ENCODE measurements at places on chromosomes 12 and 14.

- no peak for DNase-seq
These were observed 253.7 kb upstream of the HMGA2 start for GRCh38 chr12:65570451-65571130.

DNA sequence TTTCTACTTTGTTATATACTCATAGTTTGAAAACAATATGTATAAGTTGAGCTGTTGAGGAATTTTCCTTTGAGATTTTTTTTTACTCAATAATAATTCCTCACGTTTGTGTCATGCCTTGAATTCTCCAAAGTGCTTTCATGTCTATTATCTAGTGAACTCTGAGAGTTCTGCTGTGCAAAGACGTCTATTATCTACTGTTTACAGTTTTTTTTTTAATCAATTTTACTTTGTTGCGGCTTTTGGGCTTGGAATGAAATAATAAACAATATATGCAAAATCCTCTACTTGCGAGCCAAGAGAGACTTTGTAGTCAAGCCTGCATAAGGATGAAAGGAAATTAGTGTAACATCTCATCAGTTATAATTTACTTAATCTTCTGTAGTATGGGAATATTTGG is 107.2 kb upstream of the FRMD6 start:
- DNase-seq: no peak

DNA sequence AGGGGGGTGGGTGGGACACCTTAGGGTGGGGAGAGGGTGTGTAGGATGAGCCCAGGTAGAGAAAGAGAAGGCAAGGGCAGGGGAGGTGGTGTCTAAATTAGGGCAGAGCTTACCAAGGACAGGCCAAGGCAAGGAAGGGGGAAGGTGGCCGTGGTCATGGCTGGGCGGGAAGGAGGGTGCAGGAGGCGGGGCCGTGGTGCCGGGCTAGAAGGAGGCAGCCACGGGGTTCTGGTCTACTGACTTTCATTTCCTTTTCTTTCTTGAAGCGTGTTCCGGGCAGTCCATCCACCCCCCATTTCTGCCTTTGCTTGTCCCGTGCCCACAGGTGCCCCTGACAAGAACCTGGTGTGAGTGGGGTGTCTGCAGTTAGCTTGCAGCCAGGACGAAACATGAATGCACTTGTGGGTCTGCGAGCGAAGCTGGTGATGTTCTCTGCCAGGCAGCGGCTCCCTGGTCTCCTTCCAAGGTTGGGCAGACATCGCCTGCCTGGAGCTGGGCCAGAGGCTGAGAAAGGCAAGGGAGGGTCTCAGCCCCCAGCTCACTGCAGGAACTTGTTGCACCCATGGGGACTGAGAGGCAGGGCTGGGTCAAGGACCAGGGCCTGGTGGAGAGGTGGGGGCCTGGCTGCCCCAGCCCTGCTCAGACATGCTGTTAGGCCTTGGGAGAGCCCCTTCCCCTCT is 58.2 kb downstream of the KIF26A start:
- no peak for DNase-seq

DNA sequence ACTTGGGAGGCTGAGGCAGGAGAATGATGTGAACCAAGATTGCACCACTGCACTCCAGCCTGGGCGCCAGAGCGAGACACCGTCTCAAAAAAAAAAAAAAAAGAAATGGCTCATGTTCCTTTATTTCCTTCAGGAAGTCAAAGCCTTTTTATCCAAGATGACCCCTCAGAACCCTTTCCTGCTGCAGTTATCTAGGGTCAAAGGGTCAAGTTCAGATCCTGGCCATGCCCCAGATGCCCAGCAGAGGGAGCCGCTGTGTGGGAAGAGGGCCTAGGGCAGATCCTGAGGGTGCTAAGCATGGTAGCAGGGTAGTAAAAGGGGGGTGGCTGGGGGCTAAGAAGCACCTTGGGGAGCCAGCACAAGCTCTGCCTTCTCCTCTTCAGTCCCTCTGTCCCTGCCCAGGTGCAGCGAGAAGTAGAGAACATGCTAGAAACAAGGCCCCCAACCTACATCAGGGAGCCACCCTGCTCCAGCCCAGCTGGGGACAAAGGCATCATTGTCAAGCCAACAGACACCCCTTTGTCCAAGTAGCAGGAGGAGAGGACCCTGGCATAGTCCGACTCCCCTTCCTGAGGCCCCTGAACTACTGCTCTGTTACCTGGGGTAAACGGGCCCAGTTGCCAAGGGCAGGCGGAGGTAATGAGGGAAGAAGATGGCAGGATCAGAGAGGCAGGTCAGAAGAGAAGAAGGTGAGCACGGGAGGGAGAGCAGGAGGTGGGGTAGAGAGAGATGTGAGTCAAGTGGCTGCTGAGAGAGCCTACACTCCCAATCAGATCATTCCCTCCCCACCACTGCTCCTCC is 6.5 kb downstream of the NFE2 start:
- DNase-seq: peak; percentile 49

DNA sequence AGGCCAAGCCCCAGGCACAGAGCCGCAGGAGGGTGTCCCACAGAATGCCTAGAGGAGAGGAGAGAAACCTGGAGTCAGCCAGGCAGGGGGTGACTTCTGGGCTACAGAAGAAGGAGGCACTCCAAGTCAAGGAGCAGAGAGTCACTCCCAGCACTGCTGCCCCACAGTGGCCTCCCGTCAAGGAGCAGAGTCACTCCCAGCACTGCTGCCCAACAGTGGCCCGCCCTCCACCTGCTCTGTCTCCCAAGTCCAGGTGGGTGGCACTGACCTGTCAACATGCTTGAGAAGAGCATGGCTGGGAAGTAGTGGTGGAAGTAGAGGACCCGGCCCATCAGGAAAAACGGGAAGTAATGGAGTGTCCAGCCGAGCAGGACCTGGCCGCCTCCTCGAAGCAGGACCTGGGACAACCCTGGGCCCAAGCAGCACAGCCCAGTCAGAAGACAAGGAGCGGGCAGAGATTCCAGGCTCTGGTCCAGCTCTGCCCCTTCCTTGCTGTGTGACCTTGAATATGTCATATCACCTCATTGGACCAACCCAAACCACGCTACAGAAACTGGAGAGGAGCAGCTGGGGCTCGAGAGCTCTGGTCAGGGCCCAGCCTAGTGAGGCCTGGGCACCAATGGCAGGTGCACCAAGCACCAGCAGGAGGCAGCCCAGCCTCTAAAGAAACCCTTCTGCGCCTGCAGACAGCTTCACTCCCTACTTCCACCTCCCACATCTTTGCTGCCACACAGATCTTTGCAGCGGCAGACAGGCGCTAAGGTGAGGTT is 7.6 kb upstream of the NGB start:
- no peak for DNase-seq

- DNase-seq: peak; percentile 60
These were observed 178.4 kb downstream of the KCNA5 start for GRCh38 chr12:5222011-5222461.

DNA sequence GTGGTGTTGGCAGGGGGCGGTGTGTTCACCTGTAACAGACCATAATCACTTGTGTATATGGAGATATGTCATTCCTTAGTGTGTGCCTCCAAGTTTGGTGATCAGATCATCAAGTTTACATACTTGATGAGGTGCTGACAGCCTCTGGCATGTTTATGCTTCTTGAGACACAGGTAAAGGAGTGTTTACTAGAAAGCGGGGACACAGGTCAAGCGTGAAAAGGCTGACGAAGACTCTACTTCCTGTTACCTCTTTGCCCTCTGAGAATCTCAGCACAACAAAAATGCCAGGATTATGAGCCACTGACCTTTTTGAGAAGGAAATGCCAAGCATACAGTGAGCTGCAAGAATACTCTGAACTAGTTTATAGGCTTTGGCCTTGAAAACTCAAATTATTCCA is 29.6 kb downstream of the PRDM4 start:
- no peak for DNase-seq

- DNase-seq: no peak
These were observed 53.4 kb upstream of the MMP17 start for GRCh38 chr12:131774576-131775391.

GRCh38 chr14:99570544-99571302 is 33.3 kb downstream of the CCDC85C start:
- DNase-seq: no peak

- DNase-seq: no peak
These were observed 95.0 kb downstream of the CRADD start for GRCh38 chr12:93772003-93772700.

DNA sequence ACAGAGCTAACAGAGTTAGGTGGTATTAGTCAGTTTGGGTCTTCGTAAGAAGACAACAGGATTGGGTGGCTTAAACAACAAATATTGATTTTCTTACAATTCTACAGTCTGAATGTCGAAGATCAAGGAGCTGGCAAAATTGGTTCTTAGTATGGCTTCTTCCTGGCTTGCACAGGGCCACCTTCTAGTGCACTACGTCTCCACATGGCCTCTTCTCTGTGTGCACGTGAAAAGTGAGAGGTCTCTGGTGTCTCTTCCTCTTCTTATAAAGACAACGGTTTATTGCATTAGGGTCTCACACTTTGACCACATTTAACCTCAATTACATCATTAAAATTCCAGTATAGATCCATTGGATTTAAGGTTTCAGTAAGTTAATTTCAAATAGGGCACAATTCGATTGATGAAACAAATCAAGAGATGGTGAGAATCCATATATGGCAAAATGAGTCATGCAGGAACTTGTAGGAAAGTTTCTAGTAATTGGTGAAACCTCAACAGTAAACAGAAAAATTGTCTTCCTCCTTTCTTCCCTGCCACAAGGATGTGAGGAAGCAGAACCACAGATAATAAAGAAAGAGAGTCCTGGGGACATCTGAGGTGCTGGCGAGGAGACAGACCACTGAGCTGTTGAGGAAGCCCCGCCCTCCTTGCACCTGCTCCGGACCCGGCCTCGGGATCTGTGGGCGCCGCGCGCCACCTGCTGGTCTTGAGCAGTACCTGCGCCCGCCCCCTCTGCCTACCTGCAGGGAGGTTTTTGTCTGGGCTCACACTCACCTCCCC is 846.7 kb downstream of the TMEM121 start:
- no peak for DNase-seq

- peak; percentile 12 for DNase-seq
These were observed 11.1 kb upstream of the DPF3 start for GRCh38 chr14:72904840-72905561.

DNA sequence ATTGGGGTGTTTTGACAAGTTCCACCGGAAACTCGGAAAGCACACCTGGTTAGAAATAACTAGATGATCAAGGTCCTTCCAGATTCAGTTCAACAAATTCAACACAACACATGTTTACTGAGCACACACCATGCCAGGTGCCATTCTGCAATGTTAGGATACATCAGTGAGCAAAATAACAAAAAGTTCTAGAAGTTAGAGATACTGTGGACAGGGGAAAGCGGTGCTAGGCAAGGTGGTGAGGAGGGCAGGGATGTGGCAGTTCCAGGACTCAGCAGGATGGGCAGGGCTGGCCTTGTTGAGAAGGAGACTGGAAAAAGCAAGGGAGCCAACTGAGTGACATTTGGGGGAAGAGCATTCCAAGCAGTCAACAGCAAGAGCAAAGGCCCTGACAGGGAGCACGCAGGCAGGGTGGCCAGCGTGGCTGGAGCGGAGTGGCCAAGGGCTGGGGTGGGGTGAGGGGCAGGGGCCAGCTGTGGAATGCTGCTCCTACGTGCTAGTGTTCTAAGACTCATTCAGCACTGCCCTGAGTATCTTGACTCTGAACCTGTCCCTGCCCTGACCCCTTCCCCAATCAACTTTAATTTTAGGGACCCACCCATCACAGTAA is 19.4 kb upstream of the FAIM2 start:
- no peak for DNase-seq

GRCh38 chr12:180445-180844 is 33.5 kb downstream of the SLC6A12 start:
- DNase-seq: peak; percentile 26

DNA sequence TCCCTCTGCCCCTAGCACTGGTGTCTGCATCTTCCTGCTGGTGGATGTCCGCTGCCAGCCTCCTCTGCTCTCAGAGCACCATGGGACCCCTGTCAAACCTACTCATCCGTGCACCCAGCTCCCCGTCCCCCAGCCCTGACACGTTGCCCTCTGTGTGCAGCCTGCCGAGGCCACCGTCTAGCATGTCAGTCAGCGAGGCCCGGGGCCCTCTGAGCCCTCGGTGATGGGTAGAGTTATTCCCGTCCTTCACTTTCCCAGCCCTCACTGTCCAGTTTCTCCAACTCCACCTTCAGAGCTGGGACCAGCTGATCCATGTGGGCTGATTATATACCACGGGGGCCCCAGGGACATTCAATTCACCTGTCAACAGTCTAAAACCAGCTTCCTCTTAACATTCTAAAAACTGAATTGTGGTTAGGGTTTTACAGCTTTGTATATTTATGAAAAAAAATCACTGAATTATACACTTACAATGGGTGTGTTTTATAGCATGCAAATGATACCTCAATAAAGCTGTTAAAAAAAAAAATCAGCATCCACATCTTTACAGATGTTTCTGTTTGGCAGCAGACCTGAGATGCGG is 61.3 kb downstream of the CCDC88C start:
- no peak for DNase-seq

GRCh38 chr12:101050631-101051030 is 159.4 kb downstream of the SLC5A8 start:
- DNase-seq: no peak

DNA sequence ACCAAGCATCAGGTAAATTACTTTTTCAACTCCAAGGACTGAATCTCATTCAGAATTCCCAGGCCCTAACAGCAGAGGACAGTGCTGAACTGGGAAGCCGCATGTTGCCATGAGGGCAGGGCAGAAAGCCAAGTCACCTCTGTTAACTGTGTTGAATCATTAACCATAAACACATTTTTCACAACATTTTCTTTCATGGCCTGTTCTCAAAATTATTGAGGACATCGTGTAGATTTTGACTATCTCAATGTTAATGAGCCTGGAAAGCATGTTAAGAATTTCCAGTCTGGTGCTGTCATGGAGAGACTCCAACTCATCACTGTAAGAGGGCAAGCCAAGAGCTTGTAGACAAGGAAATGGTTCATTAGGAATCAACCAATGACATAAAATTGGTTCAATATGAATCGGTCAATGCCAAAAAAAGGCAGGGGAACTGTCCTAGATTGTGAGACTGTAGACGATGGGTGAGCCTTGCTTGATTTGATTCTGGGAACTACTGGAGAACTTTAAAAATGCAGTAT is 33.7 kb downstream of the CPM start:
- no peak for DNase-seq

DNA sequence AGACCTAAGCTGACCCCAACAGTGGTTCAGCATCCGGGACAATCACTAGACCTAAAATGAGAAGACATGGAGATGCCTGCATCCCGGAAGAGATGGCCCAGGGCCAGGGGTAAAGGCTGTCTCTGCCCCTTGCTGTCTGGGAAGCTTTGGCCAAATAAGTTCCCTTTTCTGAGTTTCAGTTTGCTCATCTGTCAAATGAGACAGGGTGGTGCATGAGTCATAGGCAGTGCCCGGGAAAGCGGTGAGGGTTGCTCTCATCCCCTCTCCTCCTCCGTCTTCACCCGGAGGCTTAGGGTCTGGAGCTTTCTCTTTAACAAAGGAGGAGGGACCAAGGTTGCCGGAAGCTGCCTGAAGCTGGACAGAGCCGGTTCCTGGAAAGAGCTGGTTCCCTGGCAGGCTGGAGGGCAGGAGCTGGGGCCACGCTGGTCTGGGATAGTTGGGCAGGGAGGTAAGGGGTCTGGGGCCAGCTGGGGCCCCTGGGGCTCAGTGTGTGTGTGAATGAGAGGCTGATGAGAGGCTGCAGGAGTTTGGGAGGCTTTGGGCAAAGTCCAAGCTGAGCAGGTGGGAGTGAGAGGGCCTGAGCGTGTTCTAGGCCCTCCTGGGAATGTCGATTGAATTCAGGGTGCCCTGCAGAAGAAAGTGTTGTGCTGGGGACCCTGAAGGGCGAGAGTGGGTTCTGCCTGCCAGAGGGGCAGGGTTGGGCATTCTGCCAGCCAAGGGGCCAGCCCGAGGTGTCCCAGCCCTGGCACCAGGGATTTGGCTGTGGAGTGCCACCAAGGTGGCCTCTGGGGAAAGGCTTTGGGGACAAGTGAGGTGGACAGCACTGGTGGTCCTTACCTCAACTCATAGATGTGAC is at the start of gene SDSL:
Gene SDSL (plus strand): TSS at position 351 of the 856 bp plus-strand sequence. CDS start 5,603 bp downstream, outside the sequence.
- peak; percentile 56 for DNase-seq
